Liver (tissue), 10 donors: ENCODE measurements at places on chromosomes 6 and 20. TPM values are rescaled to one million over a fixed set of nuclear protein-coding genes. Genes with fewer than 3 reads are reported as not detected.

The CDYL gene
- 18.4 TPM for total RNA-seq

The RAB44 gene
- total RNA-seq, result 0.08 TPM

The DEFB127 gene
- total RNA-seq, result not detected

The HLA-F gene
- 51.1 TPM for total RNA-seq

The TNF gene
- 0.42 TPM for total RNA-seq

The XKR7 gene
- under 0.01 TPM for total RNA-seq

The CEP43 gene
- total RNA-seq, result 22.0 TPM

The MROH8 gene
- 5.1 TPM for total RNA-seq
